ENCODE measurements at places on chromosomes 7 and 10.
A peak's percentile ranks its signal among the peaks of the same experiment; 100 is the strongest.

DNA sequence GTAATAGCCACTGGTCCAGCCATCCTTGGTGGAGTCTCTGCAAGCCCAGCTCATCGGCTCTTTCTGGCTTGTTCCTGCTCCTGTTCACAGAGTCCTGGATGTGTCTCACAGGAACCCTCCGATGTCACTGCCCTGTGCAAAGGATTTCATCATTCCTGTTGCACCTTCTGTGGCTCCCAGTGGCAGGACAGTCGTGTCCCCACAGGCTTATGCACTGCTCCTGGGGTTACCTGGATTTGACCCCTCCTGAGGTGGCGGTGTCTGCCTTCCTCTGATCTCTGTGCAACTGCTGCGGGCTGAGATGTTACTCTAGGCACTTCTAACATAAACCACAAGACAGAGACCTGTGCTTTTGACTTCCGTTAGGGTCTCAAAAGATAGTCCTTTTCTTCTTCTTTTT, 30.6 kb downstream of the APBB1IP start:
- DNase-seq = no peak

DNA sequence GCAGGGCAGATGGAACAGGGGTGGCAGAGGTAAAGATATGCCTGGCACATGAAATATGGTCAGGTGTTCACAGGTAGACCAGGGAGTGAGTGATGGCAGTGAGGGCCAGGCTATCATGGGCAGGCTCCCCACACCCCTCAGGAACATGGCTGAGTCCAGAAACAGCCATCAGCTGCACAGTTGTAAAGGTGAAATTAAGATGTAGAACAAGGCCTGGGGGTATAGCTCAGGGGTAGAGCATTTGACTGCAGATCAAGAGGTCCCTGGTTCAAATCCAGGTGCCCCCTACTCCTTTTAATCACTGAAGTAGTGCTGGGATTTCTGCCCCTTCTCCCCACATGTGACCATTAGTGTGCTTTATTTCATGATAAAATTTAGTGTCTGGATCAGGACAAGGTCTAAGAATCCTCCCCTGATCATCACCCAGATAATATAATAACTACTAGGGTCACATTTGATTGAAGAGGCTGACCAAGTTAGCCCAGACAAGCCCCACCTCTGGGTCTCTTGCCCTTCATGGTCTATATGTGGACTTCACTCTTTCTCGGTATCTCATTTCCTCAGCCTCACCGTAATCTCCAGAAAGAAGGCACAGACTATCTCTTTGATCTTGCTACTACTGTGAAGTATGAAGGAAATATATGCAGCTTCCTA, 69.0 kb downstream of the ZNF783 start:
- no peak for DNase-seq

GRCh38 chr10:127935071-127935561, 28.2 kb downstream of the PTPRE start:
- no peak for DNase-seq

DNA sequence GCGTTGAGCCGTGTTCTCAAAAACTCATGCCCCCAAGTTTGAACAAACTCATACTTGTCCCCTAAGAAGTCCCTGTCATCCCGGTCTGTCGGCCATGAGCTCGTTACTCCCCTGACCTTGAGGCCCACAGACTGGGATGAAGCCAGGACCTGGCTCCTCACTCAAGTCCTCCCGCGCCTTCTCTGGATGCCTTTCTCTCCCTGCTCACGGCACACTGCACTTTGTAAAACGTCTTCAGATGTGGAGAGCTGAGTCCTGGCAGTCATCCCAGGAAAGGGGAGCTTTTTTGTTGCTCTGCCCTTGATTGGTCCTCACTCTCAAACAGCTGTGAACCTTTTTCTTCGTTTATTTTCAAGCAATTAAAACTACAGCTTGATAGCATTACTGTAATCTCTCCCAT, 110.8 kb downstream of the JAZF1 start:
- DNase-seq = no peak

DNA sequence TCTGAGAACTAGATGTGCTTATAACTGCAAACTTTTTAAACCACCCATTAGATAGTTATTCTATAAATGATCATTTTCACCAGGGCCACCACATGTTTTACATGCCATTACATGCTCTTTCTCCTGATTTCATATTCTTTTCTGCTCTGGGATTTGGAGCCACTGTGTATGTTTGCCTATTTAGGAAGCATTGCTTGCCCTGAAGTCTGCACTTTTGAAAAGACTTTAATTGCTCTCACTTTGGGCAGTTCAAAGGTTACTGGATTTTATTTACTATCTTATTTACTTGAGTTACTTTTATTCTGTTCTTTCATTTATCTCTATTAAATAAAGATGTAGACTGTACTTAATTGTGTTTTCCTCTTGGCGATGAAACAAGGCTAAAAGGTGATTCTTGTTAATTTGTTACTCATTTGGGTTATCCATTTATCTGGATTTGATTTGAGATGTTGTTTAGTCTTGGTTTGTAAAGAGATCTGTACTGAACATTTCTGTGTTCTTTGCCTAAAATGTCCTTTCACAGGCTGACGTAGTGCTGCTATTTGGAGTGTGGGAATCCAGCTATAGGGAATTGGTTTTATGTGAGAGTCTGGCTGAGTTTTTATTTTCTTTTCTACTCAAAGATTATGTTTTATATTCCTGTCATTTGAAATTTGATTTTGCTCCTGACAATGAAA, 88.8 kb downstream of the SUGCT start:
- DNase-seq = no peak

DNA sequence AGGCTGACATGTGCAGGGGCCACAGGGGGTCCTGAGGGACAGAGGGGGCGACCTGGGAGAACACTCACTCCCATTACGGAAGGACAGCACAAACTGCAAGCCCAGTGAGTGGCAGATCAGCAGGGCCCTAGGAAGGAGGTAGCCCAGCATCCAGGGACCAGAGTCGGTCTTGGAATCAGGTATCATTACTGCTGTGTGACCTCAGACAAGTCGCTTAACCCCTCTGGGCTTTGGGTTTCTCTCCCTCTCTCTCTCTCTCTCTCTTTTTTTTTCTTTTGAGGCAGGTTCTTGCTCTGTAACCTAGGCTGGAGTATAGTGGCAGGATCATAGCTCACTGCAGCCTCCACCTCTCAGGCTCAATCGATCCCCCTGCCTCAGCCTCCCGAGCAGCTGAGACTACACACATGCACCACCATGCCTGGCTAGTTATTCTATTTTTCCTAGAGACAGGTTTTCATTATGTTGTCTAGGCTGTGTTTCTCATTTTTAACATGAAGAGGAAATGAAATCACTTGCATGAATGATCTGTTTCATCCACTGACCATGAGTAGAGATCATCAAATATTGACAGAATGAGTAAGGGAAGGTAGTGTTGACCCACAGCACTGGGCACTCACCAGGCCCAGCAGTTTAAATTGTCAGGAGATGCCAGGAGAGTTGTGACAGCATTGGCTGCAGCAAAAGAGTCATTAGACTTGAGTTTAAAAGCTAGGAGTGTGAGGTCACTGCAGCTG, 49.4 kb downstream of the BUB3 start:
- DNase-seq = no peak

- no peak for DNase-seq
Observed at GRCh38 chr7:99099499-99100077, 44.3 kb downstream of the SMURF1 start.

GRCh38 chr10:129448086-129448485, 19.0 kb upstream of the MGMT start:
- DNase-seq = no peak

GRCh38 chr7:137898839-137899721, 52.3 kb upstream of the DGKI start:
- no peak for DNase-seq

GRCh38 chr10:97849687-97850402, at the start of gene GOLGA7B:
Gene GOLGA7B (plus strand): TSS chr10:97849843. CDS start chr10:97850304, 461 bp downstream.
- no peak for DNase-seq

DNA sequence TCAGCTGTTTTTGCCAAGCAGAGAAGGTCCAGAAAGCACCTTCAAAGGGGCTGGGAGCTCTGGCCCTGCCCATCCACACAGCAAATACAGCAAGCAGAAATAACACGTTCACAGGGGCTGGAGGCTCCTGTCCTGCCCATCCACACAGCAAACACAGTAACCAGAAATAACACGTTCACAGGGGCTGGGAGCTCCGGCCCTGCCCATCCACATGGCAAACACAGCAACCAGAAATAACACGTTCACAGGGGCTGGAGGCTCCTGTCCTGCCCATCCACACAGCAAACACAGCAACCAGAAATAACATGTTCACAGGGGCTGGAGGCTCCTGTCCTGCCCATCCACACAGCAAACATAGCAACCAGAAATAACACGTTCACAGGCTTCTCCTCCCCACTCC, 558.1 kb downstream of the PTPRN2 start:
- DNase-seq = no peak

DNA sequence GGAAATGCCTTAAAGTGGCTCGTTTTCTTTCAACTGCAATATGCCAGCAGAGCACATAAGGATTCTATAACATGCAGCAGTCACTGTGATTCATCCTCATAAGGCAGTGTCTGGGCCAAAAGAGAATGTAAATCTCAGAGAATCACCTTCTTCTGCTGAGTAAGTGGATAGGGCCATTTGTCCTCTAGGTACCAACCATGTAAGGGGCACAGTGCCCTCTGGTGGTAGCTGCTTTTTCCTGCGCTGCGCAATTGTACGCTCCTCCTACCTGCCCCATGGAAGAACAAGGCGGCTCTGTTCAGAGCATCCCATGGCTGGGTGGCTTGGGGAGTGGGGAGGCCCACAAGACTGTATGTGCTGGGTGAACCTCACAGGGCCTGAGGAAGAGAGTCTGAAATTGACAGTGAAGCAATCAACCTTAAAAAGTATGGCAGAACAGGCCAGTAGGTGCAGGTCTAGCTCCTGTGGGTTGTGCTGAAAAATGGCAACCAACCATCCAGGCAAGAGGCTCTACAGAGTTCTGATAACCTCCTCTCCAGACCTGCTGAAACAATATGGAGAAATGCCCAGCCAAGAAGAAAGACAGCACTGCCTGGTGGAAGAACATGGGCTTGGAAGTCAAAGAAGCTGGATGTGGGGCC, 78.6 kb upstream of the C10orf90 start:
- DNase-seq = peak; percentile 31

DNA sequence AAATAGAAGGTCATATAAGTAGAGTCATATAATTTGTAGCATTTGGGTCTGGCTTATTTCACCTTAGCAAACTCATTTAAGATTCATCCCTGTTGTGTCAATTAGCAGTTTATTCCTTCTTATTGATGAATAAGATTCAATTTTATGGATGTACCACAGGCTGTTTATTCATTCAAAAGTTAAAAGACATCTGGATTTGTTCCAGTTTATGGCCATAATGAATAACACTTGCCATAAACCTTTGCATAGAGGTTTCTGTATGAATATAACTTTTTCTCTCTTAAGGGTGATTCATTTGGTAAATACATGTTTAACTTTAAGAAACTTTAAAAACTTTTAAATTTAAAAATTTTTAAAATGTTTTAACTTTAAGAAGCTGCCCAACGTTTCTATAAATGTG, 66.4 kb downstream of the CPED1 start:
- DNase-seq = no peak

DNA sequence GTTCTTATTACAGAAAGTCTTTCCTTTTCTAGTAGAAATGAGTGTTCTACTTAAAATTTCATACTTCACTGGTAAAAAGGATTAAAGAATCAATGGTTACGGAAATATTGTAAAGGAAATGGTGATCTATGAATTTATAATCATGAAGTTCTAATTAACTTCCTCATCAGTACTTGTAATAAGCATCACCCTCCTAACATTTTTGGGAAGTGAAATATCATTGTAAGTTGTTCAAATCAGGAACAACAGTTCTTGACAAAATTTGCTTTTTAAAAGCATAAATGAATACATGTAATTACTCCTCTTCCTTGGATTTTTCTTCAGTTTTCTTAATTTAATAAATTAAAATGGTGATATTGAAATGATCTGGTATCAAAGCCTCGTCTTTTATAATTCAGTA, 5.6 kb upstream of the PCGF5 start:
- DNase-seq = no peak

All from glomerular endothelial cell (primary cell).